ENCODE measurements at places on chromosomes 1 and 21. TPM values are rescaled to one million over a fixed set of nuclear protein-coding genes. Genes with fewer than 3 reads are reported as not detected.

SPRR2G gene
- total RNA-seq: not detected

WRAP73 gene
- 27.7 TPM for total RNA-seq

IPO13 gene
- total RNA-seq: 26.5 TPM

PLPPR4 gene
- not detected for total RNA-seq

NBPF6 gene
- total RNA-seq: not detected

KCNC4 gene
- 18.9 TPM for total RNA-seq

TMEM200B gene
- not detected for total RNA-seq

PGLYRP3 gene
- not detected for total RNA-seq

RNU1-4 gene
- total RNA-seq: 1,202 TPM

KRTAP10-12 gene
- not detected for total RNA-seq

NRIP1 gene
- 6.9 TPM for total RNA-seq

FABP3 gene
- not detected for total RNA-seq

IFNLR1 gene
- total RNA-seq: 1.6 TPM

FNBP1L gene
- total RNA-seq: 1.8 TPM

NEK2 gene
- total RNA-seq: 32.4 TPM

KCNJ15 gene
- total RNA-seq: 0.09 TPM

SPRR2F gene
- total RNA-seq: not detected

FMO4 gene
- 2.7 TPM for total RNA-seq
